ENCODE measurements at places on chromosomes 12 and 14.

DNA sequence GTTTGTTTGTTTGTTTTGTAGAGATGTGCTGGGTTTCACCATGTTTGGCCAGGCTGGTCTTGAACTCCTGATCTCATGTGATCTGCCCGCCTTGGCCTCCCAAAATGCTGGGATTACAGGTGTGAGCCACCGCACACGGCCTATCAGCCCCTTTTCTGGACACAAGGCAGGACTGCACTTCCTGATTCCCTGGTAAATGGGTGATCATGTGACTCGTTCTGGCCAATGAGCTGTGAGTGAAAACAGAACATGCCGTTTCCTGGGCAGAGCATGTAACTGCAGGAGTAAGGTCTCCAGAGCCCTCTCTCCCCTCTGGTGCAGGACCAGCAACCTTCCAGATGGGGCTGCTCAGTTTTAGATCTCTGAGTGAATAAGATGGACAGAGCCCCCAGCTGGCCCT is 92.7 kb downstream of the ITPK1 start:
- DNase-seq, result no peak

GRCh38 chr14:45868377-45868776 is 615.4 kb upstream of the MIS18BP1 start:
- DNase-seq, result no peak

GRCh38 chr12:8742501-8742900 is 44.7 kb downstream of the RIMKLB start:
- peak; percentile 68 for DNase-seq

GRCh38 chr12:104657726-104658484 is 201.2 kb downstream of the CHST11 start:
- DNase-seq, result no peak

DNA sequence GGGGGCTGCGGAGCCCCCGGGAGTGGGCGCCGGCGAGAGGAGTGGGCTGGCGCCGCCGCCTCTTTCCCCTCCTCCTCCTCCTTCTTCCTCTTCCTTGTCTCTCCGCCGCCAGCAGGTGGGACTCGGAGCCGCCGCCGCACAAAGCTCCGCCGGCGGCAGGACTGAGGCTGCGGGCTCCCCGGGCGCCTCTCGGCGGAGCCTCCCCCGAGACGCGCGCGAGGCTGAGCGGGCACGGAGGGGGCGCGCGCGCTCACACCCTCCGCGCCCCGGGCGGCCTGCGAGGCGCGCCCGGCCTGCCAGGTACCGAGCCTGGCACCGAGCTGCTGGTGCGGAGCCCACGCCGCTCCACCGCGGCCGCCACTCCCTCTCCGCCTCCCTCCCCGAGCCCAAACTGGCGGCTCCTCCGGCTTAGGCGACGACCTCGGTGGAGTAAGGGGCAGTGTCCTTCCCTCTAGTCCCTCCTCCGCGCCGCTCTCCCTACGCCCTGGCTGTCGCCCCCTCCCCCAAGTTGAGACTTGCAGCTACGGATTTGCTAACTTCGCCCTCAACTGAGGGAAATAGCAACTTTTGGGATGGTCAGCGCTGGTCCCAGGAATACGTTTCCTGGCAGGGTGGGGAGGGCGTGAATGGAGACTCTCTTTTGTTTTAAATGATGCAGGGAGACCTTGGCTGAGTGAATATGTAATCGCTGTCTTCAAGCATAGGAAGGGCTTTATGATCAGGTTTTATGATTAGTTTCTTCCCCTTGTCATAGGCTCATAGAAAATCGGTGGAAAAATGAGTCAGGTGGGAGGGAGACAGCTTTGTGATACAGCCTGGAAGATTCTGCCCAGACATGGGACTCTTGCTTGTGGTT is 199.5 kb upstream of the CAND1 start:
- DNase-seq, result peak; percentile 67
